Left ventricle myocardium inferior (tissue), 1 donor: ENCODE measurements at places on chromosomes 16 and 17.

DNA sequence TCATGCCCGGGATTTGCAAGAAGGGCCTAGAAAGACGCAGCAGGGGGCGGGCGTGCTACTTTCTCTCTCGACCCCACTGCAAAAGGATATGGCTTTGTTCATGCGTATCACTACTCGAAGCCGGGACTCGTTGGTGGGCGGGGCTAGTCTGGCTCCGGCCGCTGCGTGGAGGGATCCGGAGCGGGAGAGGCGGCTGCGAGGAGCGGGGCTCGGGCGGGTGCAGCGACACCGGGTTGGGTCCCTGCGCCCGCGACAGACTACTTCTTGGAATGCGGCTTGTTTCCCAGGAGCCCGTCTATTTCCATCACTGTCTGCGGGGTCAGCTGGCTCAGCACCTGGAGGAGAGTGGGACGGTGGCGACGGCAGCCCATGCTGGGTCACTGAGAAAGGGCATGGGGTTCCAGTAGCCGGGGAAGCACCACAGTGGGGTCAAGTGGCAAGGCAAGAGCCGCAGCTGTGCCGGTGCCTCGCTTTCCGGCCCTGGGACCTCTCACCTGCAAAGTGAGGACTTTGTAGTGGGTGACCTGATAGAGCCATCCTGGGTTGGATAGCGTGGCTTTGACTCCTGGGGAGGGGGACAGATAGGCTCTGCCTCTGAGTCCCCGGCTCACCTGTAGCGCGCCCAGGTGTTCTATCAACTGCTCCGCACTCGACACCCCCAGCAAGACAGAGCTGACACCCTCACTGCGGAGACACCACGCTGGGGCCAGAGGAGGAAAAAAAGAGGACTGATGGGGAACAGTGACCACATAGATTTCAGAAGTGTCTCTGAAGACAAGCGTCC is 6.6 kb downstream of the KCNAB3 start:
- DNase-seq: peak; percentile 90

GRCh38 chr17:39209317-39210092 is 9.4 kb downstream of the RPL19 start:
- DNase-seq: peak; percentile 69

GRCh38 chr16:84348386-84348888 is 19.9 kb upstream of the ATP2C2 start:
- DNase-seq: no peak

DNA sequence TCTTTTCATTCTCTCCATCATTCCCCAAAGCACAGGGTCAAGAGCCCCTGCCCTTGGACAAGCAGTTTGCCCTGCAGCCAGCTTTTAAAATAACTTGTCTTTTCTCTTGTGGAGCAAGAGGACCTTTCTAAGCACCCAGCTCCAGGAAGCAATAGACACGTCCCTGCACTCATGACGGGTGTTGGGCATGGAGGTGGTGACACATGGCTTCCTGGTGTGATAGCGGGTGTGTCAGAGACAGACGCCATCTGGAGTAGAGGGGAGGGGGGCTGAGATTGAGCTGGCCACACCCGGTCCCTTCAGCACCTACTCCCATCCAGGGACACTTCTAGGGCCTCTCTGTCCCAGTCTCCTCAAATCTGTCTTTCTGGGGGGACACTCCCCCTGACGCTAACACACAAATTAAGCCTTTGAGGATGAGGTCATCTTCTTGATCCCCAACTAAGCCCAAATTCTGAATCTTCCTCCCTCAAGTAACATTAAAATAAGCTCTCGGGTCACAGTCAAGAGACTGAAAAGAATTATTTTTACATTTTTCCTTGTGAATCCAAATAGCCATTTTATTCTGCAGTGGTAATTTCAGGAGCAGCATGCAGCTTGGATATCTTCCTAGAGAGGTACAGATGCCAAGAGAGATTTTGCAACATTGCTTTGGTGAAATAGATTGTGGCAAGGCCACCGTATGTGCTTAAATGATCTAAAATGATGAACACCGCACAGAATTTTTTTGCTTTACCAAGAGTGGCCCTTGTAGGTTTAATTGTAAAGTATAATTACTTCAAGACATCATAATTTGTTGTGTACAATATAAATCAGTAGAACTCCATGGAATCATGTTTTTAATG is 216.6 kb upstream of the IRX3 start:
- DNase-seq: peak; percentile 80

DNA sequence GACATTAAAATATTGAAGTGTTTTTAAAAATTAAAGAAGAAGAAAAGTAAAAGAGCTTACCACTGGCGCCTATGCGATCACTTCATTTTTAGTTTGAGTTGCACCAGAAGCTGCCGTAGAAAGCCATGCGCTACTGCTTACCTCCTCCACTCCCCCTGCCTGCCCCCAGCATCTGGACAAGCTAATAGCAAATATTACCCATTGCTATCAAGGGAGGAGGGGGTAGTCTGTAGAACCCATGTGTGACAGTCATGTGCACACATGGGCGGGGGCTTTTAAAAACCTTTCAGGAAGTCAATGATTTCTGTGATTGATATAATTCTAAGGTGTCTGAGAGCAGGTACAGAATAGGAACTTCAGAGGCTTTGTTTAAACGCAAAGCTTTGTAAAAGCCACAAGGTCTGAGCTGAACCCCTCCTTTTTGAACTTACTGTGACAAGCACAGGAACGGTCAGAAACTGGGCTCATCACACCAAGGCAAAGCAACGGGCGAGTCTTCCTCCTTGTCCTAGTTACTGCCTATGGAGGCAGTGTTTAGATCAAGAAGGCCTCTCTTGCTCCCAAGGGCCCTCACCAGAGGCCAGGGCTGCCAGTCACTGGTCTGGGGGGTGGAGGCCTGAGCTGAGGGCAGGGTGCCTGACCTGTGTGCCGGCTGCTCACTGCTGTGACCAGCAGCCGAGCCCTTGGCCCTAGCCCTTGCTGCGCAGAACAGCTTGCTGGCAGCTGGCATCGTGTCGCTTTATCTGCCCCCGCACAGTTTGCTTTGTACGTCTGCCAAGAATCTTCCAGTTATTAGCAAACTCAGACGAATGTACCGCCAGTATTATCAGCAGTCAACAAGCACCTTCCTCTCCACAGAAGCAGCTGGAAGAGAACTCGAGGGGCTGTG is 15.0 kb downstream of the GINS2 start:
- DNase-seq: peak; percentile 60

- no peak for DNase-seq
Observed at GRCh38 chr17:30345089-30345433, 11.2 kb upstream of the TMIGD1 start.

- DNase-seq: no peak
Observed at GRCh38 chr16:20897253-20897897, 2.8 kb downstream of the DCUN1D3 start.

DNA sequence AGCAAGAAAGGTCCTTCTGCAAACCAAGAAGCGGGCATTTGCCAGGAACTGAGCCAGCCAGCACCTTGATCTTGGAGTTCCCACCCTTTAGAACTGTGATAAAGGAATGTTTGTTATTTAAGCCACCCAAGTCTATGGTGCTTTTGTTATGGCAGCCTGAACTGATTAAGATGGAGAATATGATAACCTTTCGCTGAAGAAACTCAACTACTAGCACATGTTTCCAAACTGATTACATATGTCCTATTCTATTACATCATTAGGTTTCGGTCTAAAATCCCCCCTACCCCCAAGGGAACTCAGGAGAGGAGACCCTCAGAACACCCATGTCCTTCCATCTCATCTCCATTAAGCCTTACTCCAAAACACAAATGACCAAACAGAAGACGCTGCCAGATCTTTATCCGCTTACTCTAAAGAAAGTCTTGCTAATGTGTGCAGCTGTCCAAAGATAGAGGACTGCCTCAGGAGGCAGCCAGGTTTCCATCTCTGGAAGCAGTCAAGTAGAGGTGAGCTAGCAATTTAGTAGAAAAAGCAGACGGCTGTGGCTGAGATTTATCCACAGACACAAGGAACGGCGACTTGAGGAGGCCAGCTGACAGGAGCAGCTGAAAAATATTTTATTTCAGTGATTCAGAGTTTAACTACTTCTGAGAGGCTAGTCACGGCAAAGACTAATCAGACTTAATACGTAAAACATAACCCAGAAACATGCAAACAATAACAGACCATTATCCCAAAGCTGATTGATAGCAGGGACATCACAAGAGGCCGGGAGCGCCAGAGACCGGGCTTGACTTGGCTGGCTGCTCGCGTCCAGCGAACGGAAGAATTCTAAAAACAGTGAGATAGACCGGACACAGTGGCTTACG is 611.4 kb upstream of the CDH5 start:
- no peak for DNase-seq

- no peak for DNase-seq
Observed at GRCh38 chr17:52831536-52831935, 673.0 kb upstream of the CA10 start.

DNA sequence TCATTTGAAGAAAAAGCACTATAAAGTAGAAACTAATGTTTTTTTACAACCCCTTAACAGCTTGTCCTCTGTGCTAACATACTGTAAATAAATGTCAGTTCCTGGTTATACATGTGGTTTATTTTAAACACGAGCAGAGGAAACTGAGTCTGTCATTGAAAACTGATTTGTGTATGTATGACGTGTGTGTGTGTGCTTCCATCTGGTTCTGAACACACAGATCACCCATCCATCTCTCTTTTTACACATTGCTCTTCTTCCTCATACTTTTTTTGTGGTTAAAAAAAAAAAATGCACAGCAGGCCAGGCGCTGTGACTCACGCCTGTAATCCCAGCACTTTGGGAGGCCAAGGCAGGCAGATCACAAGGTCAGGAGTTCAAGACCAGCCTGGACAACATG is 49.5 kb downstream of the ZNF423 start:
- DNase-seq: no peak

DNA sequence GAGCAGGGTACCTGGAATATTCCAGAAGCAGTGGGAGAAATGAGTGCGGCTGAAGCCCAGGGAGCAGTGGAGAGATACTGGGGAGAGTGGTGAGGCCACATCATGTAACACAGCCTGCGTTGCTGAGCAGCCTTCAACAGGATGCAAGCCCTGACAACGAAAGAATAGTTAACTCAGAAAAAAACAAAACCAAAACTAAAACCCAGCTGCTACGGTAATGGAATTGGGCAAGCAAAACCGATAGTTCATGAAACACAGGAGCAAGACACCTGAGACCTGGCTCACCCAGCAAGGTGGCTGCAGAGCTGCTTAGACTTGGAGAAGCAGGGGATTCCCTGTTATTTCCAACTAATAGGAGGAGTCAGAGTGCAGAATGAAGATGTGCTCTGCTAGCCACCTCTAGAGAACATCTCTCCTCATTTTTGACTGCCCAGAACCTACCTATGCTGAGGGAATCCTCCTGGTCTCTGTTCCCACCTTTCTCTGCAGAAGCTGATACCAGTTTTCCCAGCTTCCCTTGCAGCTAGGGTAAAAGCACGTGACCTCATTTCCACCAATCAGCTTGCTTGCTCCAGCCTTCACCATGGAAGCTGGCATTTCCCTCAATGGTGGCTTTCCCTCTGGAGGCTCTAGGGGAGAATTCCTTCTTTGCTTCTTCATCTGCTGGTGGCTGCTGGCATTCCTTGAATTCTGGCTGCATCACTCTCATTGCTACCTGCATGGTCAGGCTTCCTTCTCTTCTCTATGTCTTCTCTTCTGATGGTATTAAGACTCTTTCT is 59.4 kb upstream of the XYLT1 start:
- DNase-seq: no peak

GRCh38 chr17:40218006-40218739 is 931 bp upstream of the WIPF2 start:
- DNase-seq: no peak

- no peak for DNase-seq
Observed at GRCh38 chr17:17626151-17626805, 34.8 kb upstream of the PEMT start.

GRCh38 chr17:82217530-82218204 is 5.0 kb upstream of the CCDC57 start:
- DNase-seq: peak; percentile 60

- DNase-seq: no peak
Observed at GRCh38 chr16:83911290-83911689, 12.4 kb downstream of the MLYCD start.
